ENCODE measurements at places on chromosomes 2 and 18.

DNA sequence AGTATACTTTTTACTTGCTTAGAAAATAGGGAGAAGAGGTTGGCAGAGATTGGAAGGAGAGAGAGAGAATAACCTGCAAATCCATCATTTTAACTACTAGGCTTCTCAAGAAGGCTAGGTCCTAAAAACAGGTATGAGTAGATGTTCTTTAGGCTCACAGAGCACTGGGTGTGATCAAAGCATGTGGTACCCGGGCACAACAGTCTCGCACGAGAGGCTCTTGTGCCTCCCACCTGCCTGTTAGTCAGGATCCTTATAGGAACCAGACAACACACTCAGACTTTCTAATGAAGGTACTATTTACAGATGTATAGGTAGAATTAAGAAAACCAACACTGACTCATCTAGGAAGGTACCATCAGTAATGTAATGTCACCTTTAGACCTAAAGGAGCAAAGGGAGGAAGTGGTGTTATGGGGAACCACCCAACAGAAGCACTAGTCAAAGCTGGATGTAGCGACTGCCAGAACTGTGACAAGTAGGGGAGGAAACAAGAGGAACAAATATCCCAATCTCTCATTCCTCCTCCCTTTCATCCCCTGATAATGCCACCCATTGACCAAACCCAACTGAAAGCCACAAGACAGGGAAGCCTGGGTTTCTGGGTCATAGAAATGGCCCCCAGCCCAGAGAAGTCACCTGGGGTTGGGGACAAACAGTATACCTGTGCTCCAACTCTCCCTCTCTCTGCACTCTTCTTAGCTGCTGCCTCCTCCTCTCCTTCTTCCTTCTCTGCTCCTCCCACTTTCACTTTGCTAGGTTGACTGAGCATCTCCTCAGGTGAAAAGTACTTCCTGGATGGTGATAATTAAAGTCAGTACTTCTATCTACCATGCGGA lies 16.0 kb upstream of the MARCHF4 start:
- DNase-seq = no peak

DNA sequence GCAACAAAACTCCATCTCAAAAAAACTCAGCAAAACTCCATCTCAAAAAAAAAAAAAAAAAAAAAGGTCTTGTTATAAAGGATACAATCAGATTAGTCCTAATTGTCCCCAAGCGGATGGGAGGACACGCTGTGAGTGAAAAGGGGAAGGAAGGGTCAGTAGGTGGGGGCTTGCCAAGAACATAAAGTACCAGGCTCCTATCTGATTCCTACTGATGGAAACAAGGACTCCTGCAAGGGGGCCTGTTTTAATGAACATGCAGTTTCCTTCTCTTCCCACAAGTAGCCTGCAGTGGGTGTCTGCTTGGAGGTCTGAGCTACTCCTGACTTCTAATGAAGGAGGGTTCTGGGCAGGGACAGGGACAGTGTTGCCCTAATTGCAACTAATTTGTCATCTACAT lies 7.9 kb downstream of the SCG2 start:
- DNase-seq = no peak

GRCh38 chr2:46074501-46074900 lies 222.7 kb upstream of the EPAS1 start:
- DNase-seq = no peak

- no peak for DNase-seq
Observed at GRCh38 chr2:156955701-156956100, 301.8 kb upstream of the GALNT5 start.

DNA sequence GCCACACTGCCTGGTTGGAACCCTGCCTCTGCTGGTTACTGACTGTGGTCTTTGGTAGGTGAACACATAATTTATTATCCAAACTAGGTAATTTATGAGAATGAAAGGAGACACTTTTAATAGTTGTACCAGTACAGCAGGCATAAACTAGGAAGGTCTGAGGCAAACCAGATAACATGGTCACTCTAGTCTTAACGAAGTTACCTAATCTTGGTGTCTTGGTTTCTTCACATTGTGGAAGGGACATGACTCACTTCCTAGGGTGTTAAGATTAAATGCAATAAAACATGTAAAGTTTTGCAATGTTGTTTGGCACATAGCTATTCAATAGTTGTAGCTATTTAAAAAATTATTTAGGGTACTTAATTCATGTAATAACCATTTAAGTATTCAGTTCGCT lies 23.3 kb downstream of the SPTBN1 start:
- DNase-seq = no peak

- no peak for DNase-seq
Observed at GRCh38 chr2:148455791-148456190, 188.8 kb upstream of the EPC2 start.

DNA sequence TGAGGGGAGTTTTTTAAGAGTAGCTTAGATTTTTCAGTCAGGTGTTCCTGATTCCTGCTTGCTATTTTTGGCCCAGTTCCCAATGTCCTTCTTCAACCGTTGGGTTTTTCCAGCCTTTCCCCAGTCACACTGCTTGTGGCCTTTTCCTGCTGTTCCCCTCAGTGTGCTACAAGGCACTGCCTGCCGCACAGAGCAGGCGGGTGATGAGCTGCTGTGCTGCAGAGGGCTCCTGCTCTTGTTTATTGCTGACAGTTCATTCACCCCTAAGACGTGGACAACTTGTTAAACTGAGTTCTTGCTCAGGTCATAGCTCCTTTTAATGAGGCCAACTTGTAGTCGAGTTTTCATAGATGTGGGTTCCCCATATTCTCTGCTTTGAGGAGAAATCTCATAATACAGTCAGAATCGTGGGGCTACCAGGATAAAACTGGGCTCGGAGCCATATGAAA lies 20.6 kb downstream of the EIF4E2 start:
- DNase-seq = no peak

- DNase-seq = no peak
Observed at GRCh38 chr18:62637403-62637802, 77.9 kb upstream of the PHLPP1 start.

- DNase-seq = no peak
Observed at GRCh38 chr2:96477458-96477857, 27.7 kb downstream of the NEURL3 start.

All from fibroblast of skin of scalp (primary cell).